ENCODE measurements at places on chromosomes 4 and X. TPM values are rescaled to one million over a fixed set of nuclear protein-coding genes. Genes with fewer than 3 reads are reported as not detected.
A peak's percentile ranks its signal among the peaks of the same experiment; 100 is the strongest.

- no peak overlapping the region for H3K27ac ChIP-seq
- no peak for DNase-seq
- no peak overlapping the region for H3K4me3 ChIP-seq
- H3K27me3 ChIP-seq: no peaks in the 10 kb centered on the region
- no peaks in the 10 kb centered on the region for H3K4me1 ChIP-seq
Observed at GRCh38 chr4:72063726-72064125, 31.9 kb downstream of the NPFFR2 start.

- no peaks in the 10 kb centered on the region for H3K27me3 ChIP-seq
- no peak for DNase-seq
- H3K4me3 ChIP-seq: no peak overlapping the region
- H3K27ac ChIP-seq: no peak overlapping the region
- peaks cover 7% of the 10 kb centered on the region for H3K4me1 ChIP-seq
- no peaks in the 10 kb centered on the region for H3K36me3 ChIP-seq
Observed at GRCh38 chr4:16268290-16268689, 42.0 kb upstream of the TAPT1 start.

GRCh38 chrX:105263801-105264200, 43.3 kb upstream of the TEX13A start:
- H3K4me1 ChIP-seq: no peaks in the 10 kb centered on the region
- no peak overlapping the region for H3K4me3 ChIP-seq
- no peaks in the 10 kb centered on the region for H3K36me3 ChIP-seq
- no peaks in the 10 kb centered on the region for H3K27me3 ChIP-seq
- no peak for DNase-seq

DNA sequence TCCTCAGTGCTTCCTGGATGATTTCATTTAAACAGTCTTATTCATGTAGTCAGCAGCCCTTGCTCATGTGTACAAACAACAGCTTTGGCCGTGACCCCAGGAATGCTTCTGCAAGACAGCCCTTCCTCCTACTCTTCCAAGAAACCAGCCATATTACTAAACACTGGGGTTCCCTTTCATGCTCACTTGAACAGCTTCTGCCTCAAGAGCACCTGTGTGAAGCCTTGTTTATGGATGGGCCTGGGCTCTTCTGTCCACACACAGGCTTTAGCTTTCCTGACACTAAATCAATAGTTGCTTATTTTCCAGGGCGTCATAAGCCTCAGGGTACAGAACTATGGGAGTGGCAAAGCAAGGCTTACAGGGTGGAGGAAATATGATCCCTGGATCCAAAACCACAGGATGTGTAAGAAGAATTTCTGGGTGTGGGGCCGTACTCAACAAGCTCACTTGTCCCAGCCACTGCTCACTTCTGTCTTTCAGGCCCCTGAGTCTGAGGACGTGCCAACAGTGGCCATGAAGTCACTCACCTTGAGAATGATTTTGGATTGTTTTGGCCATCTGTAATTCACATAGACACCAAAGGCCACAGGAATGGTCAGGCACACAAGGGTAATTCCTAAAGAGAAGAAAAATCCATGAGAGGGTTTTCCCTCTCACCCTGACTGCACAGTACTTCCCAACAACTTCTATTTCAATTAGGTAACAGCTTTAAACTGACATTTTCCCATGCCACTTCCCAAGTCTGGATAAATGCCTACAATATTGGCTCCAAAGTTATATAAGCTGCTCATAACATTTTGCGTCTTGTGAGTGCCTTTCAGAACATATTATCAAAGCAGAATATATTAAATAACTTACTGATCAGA, 17.7 kb downstream of the SLC10A6 start:
- no peaks in the 10 kb centered on the region for H3K36me3 ChIP-seq
- H3K4me3 ChIP-seq: no peak overlapping the region
- no peaks in the 10 kb centered on the region for H3K27me3 ChIP-seq

DNA sequence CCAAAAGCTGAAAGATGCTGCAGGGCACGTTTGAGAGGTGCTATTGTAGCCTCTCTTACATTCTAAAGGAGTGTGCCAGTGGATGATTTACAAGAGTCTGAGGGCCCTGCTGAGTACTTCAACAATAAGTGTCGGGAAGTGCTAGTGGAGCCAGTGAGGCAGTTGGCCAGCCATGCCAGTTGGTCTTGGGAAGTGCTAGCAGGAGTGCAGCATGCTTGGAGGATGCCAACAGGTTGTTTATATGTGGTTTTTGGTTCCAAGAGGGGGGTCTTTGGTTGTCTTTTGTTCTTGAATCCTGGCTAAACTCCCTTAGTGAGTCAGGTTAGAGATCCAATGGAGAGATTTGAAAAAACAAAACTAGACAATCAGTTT, 335.3 kb downstream of the PABPC4L start:
- no peak overlapping the region for H3K27ac ChIP-seq
- no peaks in the 10 kb centered on the region for H3K4me1 ChIP-seq
- no peak for DNase-seq
- H3K36me3 ChIP-seq: no peaks in the 10 kb centered on the region
- no peaks in the 10 kb centered on the region for H3K27me3 ChIP-seq

DNA sequence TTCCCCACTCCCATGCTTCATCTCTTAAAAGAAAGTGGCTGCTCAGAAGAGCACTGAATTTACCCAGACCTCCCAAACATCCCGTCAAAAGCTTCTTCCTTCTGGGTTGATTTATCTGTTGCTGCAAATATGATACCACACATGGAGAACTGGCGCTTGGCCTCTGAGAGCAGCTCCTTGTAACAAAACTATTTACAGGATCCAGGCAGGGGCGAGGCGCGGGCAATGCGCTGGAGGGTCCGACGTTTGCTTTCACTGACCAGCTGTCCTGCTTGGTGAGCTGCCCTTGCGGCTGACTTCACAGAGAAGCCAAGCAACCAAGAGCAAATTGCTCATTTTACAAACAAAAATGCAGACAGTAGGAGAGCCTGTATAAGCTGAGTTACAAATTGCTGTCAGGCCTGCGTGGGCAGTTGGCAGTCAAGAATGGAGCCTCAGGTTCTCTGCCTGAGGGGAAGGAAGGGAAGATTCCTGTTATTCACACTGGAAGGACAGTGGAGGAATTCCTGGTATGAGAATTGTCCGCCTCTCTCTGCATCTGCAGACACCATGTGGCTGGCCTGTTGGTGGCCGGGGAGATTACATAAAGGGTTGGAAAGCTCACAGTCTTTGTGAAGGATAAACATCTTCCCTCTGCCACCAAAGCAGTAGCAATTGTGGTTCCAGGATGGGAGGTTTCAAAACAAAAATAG, 192.2 kb upstream of the LEF1 start:
- H3K27ac ChIP-seq: peak overlapping the region; percentile 36
- peaks cover 6% of the 10 kb centered on the region for H3K27me3 ChIP-seq
- H3K4me3 ChIP-seq: no peak overlapping the region
- peaks cover 13% of the 10 kb centered on the region for H3K4me1 ChIP-seq
- no peak for DNase-seq

GRCh38 chr4:14267373-14268060, 640.0 kb upstream of the BOD1L1 start:
- no peak for DNase-seq
- H3K4me3 ChIP-seq: no peak overlapping the region
- no peaks in the 10 kb centered on the region for H3K27me3 ChIP-seq
- no peaks in the 10 kb centered on the region for H3K4me1 ChIP-seq

The RTL9 gene
- not detected for total RNA-seq

GRCh38 chr4:142120921-142121320, 484.5 kb downstream of the IL15 start:
- no peaks in the 10 kb centered on the region for H3K36me3 ChIP-seq
- no peak overlapping the region for H3K27ac ChIP-seq
- no peaks in the 10 kb centered on the region for H3K27me3 ChIP-seq
- H3K4me1 ChIP-seq: no peaks in the 10 kb centered on the region

The DMRTC1 gene
- total RNA-seq: 0.61 TPM

DNA sequence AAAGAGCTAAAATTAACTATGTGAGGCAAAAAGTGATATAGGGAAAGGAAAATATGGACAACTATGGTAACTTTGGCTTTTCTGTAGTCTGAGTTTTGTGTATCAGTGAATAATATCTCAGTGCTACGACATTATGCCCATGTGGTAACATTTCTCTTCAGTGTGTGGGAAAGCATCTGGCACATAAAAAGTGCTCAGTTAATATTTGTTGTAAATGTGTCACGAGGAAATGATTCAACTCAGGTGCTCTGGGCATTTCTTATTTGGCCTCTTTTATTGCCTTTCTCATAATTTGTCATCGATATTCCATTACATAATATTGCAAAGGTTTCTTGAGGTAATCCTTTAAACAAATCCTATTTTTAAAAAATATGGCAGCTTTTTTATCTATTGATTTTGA, 17.6 kb downstream of the OFD1 start:
- H3K4me3 ChIP-seq: no peak overlapping the region
- no peaks in the 10 kb centered on the region for H3K36me3 ChIP-seq
- no peak overlapping the region for H3K27ac ChIP-seq
- no peaks in the 10 kb centered on the region for H3K4me1 ChIP-seq
- no peak for DNase-seq
- H3K27me3 ChIP-seq: no peaks in the 10 kb centered on the region

- no peaks in the 10 kb centered on the region for H3K4me1 ChIP-seq
- no peak for DNase-seq
- no peaks in the 10 kb centered on the region for H3K27me3 ChIP-seq
Observed at GRCh38 chrX:94041881-94042280, 367.9 kb downstream of the FAM133A start.

The TENM3 gene
- 5.6 TPM for total RNA-seq

The KLKB1 gene
- total RNA-seq: 1.5 TPM

The UBE2A gene
- total RNA-seq: 48.7 TPM

- no peak overlapping the region for H3K27ac ChIP-seq
- H3K36me3 ChIP-seq: no peaks in the 10 kb centered on the region
- no peaks in the 10 kb centered on the region for H3K27me3 ChIP-seq
- no peak overlapping the region for H3K4me3 ChIP-seq
- no peaks in the 10 kb centered on the region for H3K4me1 ChIP-seq
- no peak for DNase-seq
Observed at GRCh38 chr4:169630069-169630468, 9.7 kb downstream of the CLCN3 start.

GRCh38 chr4:79585834-79586233, 177.8 kb upstream of the GK2 start:
- no peaks in the 10 kb centered on the region for H3K4me1 ChIP-seq
- no peak overlapping the region for H3K27ac ChIP-seq

GRCh38 chr4:85929961-85930665, 429.7 kb downstream of the MAPK10 start:
- peak overlapping the region; percentile 70 for H3K27ac ChIP-seq
- H3K36me3 ChIP-seq: no peaks in the 10 kb centered on the region
- H3K4me3 ChIP-seq: peak overlapping the region; percentile 27
- no peaks in the 10 kb centered on the region for H3K27me3 ChIP-seq
- H3K4me1 ChIP-seq: peaks cover 12% of the 10 kb centered on the region
- DNase-seq: peak; percentile 75

- no peak for DNase-seq
- no peaks in the 10 kb centered on the region for H3K27me3 ChIP-seq
Observed at GRCh38 chrX:84709987-84710386, 207.7 kb upstream of the HDX start.

- H3K27ac ChIP-seq: no peak overlapping the region
- H3K27me3 ChIP-seq: no peaks in the 10 kb centered on the region
- H3K4me3 ChIP-seq: no peak overlapping the region
- peak; percentile 67 for DNase-seq
- no peaks in the 10 kb centered on the region for H3K36me3 ChIP-seq
Observed at GRCh38 chr4:37802068-37802666, 24.3 kb upstream of the PGM2 start.

DNA sequence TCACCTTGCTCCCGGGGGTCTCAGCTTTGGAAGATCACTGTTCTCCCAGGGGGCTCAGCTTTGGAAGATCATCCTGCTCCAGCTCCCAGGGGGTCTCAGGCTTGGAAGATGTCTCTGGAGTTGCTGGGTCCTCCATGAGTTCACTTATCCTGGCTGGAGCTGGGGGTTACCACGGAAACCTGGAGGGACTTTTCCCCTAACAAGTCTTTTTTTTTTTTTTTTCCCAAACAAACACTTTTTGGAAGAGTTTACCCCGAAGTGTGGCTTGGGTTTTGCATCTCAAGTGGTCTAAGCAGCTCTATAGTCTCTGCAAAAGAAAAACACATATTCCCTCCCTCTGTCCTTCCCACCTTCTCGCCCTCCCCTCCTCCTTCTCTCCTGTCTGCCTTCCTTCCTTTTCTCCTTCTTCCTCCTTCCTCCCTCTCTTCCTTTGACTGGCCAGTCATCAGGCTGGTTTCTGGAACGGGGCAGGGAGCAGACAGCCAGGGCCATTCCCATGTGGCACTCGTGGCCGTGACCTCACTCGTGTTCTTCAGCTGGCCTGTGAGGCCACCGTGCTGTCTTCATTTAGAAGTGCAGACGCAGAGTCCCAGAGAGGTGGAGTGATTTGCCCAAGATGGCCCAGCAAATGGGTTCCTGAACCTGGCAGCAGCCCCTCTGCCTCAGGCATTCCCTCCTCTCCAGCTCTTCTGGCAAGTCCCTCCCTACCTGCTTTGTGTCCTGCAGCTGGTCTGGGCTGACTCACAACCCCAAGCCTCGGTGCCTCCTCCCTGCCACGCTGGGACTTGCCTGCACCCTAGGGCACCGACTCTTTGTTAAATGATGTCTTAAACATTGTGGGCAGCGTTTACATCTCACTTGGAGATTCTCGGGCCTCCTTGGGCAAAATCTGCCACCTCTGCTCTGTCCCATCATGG, 25.9 kb upstream of the HMX1 start:
- no peak for DNase-seq
- no peak overlapping the region for H3K27ac ChIP-seq
- no peaks in the 10 kb centered on the region for H3K4me1 ChIP-seq
- no peaks in the 10 kb centered on the region for H3K36me3 ChIP-seq
- H3K27me3 ChIP-seq: peaks cover 51% of the 10 kb centered on the region

- no peaks in the 10 kb centered on the region for H3K4me1 ChIP-seq
- no peak overlapping the region for H3K4me3 ChIP-seq
- H3K27me3 ChIP-seq: no peaks in the 10 kb centered on the region
- no peaks in the 10 kb centered on the region for H3K36me3 ChIP-seq
- no peak for DNase-seq
- no peak overlapping the region for H3K27ac ChIP-seq
Observed at GRCh38 chrX:135391734-135392133, 30.0 kb upstream of the SMIM10L2A start.

DNA sequence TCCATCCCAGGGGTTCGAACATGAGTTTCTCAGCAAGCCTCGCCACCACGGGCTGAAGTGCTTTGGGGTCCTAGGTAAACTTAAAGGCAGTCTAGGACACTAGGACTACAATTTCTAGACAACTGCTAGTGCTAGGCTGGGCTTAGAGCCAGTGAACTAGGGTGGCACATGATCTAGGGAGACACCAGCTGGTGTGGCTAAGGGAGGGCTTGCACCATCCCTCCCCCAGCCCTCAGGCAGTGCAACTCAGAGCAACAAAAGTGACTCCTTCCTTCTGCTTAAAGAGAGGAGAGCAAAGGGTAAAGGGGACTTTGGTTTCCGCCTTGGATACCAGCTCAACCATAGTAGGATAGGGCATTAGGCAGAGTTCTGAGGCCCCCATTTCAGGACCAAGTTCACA, 162.5 kb upstream of the AFF2 start:
- no peak overlapping the region for H3K4me3 ChIP-seq
- no peaks in the 10 kb centered on the region for H3K27me3 ChIP-seq
- H3K27ac ChIP-seq: no peak overlapping the region
- no peaks in the 10 kb centered on the region for H3K36me3 ChIP-seq
- no peaks in the 10 kb centered on the region for H3K4me1 ChIP-seq

The YY2 gene
- total RNA-seq: 1.5 TPM

The SMIM31 gene
- total RNA-seq: not detected

Data from upper lobe of right lung (tissue), 1 donor.